Activated naive CD4-positive, alpha-beta T cell treated with anti-CD3 and anti-CD28 coated beads, Interleukin-2, amount 10 ng/mL, durations not matched to agents 7 days and 5 days (primary cell): ENCODE measurements at places on chromosomes 5 and 9.
A peak's percentile ranks its signal among the peaks of the same experiment; 100 is the strongest.

- H3K4me1 ChIP-seq = no peaks in the 10 kb centered on the region
- H3K36me3 ChIP-seq = no peaks in the 10 kb centered on the region
- no peak for DNase-seq
- H3K4me3 ChIP-seq = no peak overlapping the region
Observed at GRCh38 chr5:151332857-151333256, 14.5 kb downstream of the SLC36A2 start.

DNA sequence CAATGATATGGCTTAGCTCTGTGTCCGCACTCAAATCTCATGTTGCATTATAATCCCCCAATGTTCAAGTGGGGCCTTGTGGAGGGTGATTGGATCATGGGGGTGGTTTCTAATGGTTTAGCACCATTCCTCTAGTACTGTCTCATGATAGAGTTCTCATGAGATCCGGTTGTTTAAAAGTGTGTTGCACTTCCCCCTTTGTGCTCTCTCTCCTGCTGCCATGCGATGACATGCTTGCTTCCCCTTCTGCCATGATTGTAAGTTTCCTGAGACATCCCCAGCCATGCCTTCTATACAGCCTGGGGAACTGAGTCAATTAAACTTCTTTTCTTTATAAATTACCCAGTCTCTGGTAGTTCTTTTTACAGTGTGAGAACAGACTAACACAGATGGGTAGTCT lies 427.1 kb downstream of the CHSY3 start:
- no peak overlapping the region for H3K27ac ChIP-seq
- H3K4me1 ChIP-seq = no peaks in the 10 kb centered on the region
- H3K36me3 ChIP-seq = no peaks in the 10 kb centered on the region
- H3K4me3 ChIP-seq = no peak overlapping the region

- H3K4me3 ChIP-seq = no peak overlapping the region
- no peak overlapping the region for H3K27ac ChIP-seq
- DNase-seq = no peak
- H3K27me3 ChIP-seq = no peaks in the 10 kb centered on the region
- H3K36me3 ChIP-seq = no peaks in the 10 kb centered on the region
Observed at GRCh38 chr9:83271665-83272071, 208.7 kb upstream of the RASEF start.

DNA sequence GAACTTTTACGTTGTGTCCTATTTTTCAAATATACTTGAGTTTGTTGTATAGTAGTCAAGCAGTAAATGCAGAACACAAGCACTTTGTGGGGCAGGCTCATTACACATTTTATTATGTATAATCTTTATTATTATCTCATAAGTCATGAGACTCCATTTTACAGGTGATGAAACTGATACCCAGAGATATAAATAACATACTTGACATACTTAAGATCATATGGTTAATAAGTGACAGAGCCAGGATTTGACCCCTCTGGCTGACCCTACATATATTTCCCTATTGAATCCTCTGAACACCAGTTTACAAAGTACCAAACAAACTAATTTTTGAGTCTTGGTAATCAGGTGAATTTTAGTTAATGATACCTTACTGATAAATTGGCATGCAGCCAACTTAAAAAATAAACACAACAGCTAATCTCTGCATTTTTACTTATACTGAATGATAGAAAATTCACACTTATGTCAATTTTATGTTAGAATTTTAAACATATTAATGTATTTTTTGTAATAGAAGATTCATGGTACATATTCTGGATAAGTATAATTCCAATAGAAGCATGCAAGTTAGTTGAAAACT lies 305.0 kb upstream of the MEF2C start:
- H3K27ac ChIP-seq = no peak overlapping the region
- H3K27me3 ChIP-seq = no peaks in the 10 kb centered on the region
- H3K4me1 ChIP-seq = no peaks in the 10 kb centered on the region
- no peak overlapping the region for H3K4me3 ChIP-seq
- H3K36me3 ChIP-seq = no peaks in the 10 kb centered on the region
- DNase-seq = no peak

DNA sequence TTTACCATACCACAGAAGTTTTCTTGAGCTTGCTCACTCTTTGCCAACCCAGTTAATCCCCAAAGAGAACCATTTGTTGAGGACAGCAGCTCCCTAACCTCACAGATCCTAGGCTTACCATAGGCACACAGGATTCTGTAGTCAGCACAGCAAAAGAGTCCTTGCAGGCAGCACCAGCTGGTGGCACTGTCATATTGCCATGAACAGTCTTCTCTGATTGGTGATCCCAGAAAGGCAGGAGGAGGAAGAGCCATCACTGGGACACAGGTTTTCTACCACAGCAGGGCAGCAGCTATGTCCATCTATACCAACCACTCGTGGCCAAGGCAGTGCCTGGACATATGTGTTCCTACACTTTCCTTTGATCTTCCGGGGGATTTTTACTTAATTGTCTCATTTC lies 297.1 kb upstream of the CD180 start:
- no peak overlapping the region for H3K27ac ChIP-seq
- no peak overlapping the region for H3K4me3 ChIP-seq
- H3K4me1 ChIP-seq = no peaks in the 10 kb centered on the region
- no peaks in the 10 kb centered on the region for H3K36me3 ChIP-seq
- H3K27me3 ChIP-seq = peaks cover 4% of the 10 kb centered on the region

DNA sequence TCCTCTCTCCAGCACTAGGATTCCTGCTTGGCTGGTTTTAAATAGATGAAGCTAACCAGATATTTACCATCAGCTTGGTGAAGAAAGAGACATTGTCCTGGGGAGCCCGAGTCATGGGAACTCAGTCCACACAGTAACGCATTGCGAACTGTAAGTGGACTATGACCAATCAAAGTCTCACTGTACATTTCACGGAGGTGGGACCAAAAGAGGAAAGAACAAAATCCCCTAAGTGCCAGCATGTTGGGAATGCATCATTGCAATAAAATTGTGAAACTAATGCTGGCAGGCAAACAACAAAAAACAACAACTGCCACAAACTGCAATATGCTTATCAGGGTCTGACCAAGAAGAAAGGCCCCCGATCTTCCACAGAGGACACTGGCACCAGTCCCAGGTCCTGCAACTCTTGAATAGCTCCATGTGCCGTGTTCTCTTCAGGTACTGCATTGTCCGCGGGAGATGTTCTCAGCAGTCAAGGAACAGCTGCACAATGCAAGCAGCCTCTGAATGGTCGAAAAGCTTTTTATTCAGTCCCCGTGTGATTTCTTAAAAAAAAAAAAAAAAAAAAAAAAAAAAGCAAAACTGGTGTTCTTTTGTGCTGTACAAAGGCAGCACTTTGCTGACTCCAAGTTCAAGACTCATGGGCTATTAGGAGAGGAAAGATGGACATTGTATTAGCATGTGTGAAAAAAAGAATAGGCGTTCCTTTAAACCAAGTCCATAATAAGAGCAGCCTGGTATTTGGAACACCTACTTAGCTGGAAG lies 38.1 kb downstream of the SEMA6A start:
- H3K27me3 ChIP-seq = no peaks in the 10 kb centered on the region
- no peak for DNase-seq
- no peaks in the 10 kb centered on the region for H3K36me3 ChIP-seq
- no peaks in the 10 kb centered on the region for H3K4me1 ChIP-seq
- no peak overlapping the region for H3K27ac ChIP-seq

GRCh38 chr5:142320851-142321560 lies 3.8 kb downstream of the SPRY4 start:
- DNase-seq = no peak
- H3K27ac ChIP-seq = no peak overlapping the region
- H3K27me3 ChIP-seq = peaks cover 72% of the 10 kb centered on the region
- no peak overlapping the region for H3K4me3 ChIP-seq
- no peaks in the 10 kb centered on the region for H3K36me3 ChIP-seq
- H3K4me1 ChIP-seq = peaks cover 57% of the 10 kb centered on the region

GRCh38 chr5:58335518-58335917 lies 124.4 kb downstream of the PLK2 start:
- no peak for DNase-seq
- no peak overlapping the region for H3K27ac ChIP-seq
- no peaks in the 10 kb centered on the region for H3K36me3 ChIP-seq

DNA sequence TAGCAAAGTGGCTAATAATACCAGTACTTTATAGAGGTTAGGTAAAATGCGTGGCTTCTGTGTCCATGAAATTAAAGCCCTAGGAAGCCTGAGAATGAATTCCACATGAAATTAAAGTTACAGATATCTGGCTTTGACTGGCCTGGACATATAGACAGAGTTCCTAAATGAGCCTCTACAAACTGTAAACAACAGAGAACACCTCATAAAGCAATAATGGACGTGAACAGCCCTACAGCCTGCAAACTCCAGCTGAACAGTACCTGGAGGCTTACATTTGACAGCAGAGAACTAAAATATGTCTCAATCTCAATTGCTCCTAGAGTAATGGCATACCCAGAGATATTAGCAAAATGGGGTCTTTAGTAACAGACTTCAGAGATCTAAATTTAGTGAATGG lies 28.7 kb downstream of the GOLPH3 start:
- no peak for DNase-seq
- no peaks in the 10 kb centered on the region for H3K27me3 ChIP-seq
- no peak overlapping the region for H3K27ac ChIP-seq
- H3K36me3 ChIP-seq = peaks cover 30% of the 10 kb centered on the region

DNA sequence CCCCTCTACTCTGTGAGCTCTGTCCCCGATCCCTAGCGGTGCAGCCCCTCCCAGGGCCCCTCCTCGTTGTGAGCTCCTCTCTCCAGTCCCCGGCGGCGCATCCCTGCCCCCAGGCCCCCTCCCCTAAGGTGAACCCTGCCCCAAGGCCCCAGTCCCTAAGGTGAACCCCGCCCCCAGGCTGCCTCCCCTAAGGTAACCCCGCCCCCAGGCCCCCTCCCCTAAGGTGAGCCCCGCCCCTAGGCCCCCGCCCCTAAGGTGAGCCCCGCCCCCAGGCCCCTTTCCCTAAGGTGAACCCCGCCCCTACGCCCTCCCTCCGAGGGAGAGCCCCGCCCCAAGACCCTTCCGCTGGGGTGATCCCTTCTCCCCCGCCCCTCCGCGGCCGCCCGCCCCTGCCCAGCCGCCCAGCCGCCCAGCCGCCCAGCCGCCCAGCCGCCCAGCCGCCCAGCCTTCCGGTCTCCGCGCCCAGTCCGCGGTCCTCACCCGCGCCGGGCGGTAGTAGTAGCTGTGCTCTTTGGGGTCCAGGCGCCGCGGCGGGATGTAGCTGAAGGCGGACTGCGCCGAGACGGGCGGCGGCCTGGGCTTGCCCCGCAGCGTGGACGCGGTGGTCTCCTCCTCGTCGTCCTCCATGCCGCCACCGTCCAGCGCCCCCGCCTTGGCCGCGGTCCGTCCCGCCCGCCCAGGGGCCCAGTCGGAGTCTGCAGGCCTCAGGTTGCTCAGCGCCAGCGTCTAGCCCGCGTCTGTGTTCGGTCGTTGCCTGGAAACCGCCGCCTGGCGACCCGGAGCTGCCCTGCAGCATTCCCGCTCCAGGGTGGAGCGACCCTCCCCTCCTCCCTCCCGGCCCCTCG lies at the start of gene CFAP90:
CFAP90 (minus strand) TSS at position 739 of the 845 bp plus-strand sequence; CDS start at position 627, 112 bp downstream.
- H3K27ac ChIP-seq = no peak within 1 kb of the TSS
- no peaks in the 10 kb centered on the region for H3K36me3 ChIP-seq
- peaks cover 56% of the 10 kb centered on the region for H3K27me3 ChIP-seq
- H3K4me1 ChIP-seq = peaks cover 24% of the 10 kb centered on the region
- DNase-seq = peak; percentile 45
- peak within 1 kb of the TSS; percentile 52 for H3K4me3 ChIP-seq

DNA sequence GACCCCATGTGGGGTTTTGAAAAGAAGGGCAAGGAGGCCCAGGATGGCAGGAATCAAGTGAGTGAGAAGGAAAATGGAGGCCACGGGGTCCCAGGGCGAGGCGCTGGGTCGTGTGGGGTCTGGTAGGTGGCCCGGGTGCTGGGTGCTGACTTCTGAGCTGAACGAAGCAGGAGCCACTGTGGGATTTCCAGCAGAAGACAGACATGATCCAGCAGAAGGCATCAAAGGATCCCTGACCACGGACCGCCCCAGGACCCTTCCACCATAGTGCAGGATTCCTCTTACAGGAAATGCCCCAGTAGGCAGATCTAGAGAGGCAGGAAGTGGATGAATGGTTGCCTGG lies 106.7 kb downstream of the ADAMTS2 start:
- DNase-seq = no peak
- no peaks in the 10 kb centered on the region for H3K27me3 ChIP-seq
- no peak overlapping the region for H3K27ac ChIP-seq
- H3K4me3 ChIP-seq = no peak overlapping the region
- no peaks in the 10 kb centered on the region for H3K4me1 ChIP-seq

DNA sequence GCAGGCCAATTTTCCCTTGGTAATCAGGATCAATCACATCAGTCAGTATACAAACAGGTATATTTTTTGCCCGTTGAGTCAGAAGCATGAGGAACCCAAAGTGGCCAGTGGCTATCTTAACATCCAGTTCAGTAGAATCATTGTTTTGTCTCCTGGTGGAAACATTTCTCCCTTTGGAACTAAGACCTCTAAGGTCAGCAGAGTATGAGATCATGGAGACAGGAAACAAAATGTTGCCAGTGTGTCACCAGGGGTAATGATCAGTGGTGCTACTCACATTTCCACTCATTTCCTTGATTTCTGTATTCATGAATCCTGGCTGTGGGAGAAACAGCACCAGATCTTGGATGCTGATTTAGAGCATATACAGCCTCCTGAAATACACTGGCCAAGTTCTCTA lies 553.0 kb downstream of the CSNK1G3 start:
- no peaks in the 10 kb centered on the region for H3K27me3 ChIP-seq
- H3K27ac ChIP-seq = no peak overlapping the region
- DNase-seq = no peak
- H3K36me3 ChIP-seq = no peaks in the 10 kb centered on the region

DNA sequence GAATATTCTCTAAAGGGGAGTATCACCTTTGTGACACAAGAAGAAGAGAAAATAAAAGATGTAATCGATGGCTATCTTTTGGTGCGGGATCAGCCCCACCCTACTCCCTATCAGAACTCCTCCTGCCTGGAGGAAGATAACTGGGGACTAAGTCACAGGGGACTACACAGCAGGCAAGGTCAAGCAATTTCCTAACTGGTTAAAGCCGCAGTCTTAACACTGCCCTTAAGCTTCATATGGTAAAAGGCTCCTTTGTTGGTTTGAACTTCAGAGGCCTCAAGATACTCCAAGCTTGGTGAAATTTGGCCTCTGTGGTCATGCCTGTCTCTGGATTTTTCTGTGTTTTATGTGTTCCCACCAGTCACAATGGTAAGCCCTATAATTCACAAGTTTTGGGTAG lies 1.3 kb upstream of the SHISAL2B start:
- peaks cover 51% of the 10 kb centered on the region for H3K27me3 ChIP-seq
- peaks cover 4% of the 10 kb centered on the region for H3K4me1 ChIP-seq
- H3K36me3 ChIP-seq = no peaks in the 10 kb centered on the region
- H3K4me3 ChIP-seq = no peak overlapping the region

GRCh38 chr5:146072595-146072994 lies 32.8 kb downstream of the PLAC8L1 start:
- H3K4me1 ChIP-seq = no peaks in the 10 kb centered on the region
- no peak overlapping the region for H3K27ac ChIP-seq
- H3K4me3 ChIP-seq = no peak overlapping the region
- H3K36me3 ChIP-seq = no peaks in the 10 kb centered on the region
- H3K27me3 ChIP-seq = peaks cover 17% of the 10 kb centered on the region

GRCh38 chr9:10173561-10173960 lies 439.2 kb downstream of the PTPRD start:
- H3K36me3 ChIP-seq = no peaks in the 10 kb centered on the region
- no peak overlapping the region for H3K4me3 ChIP-seq
- H3K27me3 ChIP-seq = no peaks in the 10 kb centered on the region
- DNase-seq = no peak
- no peak overlapping the region for H3K27ac ChIP-seq
- H3K4me1 ChIP-seq = no peaks in the 10 kb centered on the region

- no peak for DNase-seq
- H3K27ac ChIP-seq = no peak overlapping the region
- no peaks in the 10 kb centered on the region for H3K4me1 ChIP-seq
- H3K36me3 ChIP-seq = no peaks in the 10 kb centered on the region
- H3K27me3 ChIP-seq = no peaks in the 10 kb centered on the region
- H3K4me3 ChIP-seq = no peak overlapping the region
Observed at GRCh38 chr9:31573561-31573960, 810.9 kb upstream of the ACO1 start.
